ENCODE measurements at places on chromosomes 7 and 10.

DNA sequence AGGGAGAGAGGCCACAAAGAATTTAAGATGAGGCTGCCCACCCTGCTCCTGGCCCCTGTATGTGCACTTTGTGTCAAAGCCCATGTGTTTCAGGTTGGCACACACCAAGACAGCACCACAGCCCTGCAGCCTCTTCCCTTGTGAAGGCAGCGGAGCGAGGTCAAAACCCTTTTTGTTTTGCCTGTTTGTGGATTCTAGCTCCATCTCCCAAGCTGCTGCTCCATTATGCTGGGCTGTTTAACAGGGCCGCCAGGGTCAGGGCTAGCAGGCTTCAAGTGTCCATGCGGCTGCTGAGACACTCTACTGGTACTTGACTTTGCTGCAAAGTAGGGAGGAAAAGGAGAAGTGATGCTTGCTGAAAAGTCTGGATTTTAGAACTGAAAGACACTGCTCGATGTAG is 142.3 kb upstream of the EFCAB10 start:
- DNase-seq: no peak

GRCh38 chr7:46764100-46764936 is 817.6 kb downstream of the TNS3 start:
- peak; percentile 57 for DNase-seq

DNA sequence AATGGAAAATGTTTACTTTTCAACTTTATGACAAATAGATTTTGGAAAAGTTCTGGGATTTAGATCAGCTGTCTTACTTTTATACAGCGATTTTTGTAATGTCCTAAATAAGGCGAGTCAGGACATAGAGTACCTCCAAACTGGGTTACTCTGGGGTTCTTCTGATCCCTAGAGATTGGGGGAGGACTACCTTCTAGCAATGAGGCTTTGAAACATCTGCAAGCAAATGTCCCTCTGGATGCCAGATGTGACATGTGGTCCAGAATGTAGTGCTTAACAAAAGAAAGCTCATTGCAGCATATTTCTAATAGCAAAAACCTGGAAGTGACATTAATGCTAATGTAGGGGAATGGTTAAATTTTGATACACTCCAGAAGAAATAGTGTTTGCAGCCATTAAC is 36.1 kb downstream of the ABRAXAS2 start:
- DNase-seq: no peak

- DNase-seq: no peak
Observed at GRCh38 chr10:109966961-109967738, 40.6 kb upstream of the ADD3 start.

DNA sequence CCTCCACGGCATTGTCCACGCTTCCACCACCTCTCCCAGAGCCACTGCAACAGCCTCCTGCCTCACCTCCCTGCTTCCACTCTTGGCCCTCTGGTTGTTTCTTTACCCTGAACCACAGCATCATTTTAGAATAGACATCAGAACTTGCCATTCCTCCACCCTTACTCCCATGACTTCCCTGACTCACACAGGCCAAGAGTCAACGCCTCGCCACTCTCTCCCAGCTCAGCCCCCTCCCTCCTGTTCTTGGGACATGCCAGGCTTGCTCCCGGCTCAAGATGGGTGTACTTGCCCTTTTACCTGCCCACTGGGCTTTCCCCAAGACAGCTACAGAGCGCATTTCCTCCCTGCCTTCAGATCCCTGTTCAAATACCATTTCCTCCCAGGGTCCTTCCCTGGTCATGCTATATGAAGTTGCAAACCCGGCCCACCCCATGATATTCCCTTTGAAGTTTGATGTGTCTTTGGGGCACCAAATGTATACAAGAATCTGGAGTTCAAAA is 429.1 kb downstream of the RPS24 start:
- no peak for DNase-seq

GRCh38 chr7:124566583-124566982 is 199.0 kb downstream of the GPR37 start:
- no peak for DNase-seq

DNA sequence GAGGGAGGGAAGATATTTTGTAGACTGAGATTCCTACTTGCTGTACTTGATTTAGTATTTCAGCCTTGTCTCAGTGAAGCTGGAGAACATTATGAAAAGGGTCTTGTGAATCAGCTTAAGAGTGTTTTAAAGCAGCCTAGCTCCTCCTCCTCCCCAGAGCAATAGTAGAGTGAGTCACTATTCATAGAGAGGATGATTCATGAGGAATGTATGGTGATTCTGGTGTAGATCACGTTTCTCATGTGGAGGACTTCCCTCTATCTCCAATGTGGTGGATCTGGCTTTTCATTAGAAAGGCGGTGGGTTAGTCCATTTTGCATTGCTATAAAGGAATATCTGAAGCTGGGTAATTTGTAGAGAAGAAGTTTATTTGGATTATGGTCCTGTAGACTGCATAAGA is 340.1 kb upstream of the CHRM2 start:
- no peak for DNase-seq

GRCh38 chr7:81297317-81297716 is 378.5 kb upstream of the SEMA3C start:
- no peak for DNase-seq

DNA sequence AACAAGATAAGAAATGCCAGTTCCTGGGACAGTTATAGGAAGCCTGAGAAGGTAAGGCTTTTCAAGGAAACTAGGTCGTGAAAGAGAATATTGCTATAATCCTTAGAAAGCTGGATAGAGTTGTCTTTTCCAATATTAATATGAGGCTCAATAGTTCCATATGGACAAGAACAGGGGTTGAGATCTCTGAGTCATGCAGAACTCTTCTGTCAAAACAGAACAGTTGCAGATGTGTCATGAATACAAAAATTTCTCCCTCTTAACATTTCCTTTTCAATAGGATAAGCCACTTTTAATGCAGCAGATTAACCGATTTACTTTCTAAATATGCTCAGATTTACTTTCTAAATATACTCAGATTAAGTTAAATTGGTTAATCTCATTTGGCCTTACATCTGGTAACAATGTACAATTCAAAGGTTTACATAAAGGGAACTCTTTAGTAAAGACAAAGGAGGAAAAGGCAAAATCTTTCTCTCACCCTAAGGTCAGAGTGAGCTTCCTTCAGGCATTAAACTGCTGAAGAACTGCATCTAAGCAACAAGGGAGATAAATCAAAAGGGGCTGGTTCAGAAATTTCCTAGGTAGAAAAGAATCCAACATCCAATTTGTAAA is 104.7 kb upstream of the PCDH15 start:
- DNase-seq: no peak

DNA sequence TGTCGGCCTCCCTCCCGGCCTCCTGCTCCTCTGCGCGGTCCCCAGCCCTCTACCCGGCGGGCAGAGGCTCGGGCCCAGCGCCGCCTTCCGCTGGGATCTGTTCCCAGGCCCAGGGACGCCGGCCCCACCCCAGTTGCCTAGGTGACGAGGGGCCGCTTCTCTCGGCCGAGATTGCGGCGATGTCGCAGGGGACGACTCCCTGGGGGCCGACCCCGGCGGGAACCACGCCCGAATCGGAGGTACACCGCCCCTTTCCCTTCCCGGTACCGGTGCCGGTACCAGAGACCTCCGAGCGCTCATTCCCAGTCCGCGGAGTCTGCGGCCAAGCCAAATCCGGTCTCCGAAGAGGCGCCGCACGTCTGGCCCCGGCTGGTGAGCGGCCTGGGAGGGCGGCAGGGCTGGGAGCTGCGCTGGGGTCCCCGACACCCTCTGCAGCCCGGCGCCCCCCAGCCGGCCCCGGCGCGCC is at the start of gene CABCOCO1:
Gene CABCOCO1 (plus strand): TSS at position 136 of the 466 bp plus-strand sequence. CDS start 44 bp downstream, at position 180.
- no peak for DNase-seq

DNA sequence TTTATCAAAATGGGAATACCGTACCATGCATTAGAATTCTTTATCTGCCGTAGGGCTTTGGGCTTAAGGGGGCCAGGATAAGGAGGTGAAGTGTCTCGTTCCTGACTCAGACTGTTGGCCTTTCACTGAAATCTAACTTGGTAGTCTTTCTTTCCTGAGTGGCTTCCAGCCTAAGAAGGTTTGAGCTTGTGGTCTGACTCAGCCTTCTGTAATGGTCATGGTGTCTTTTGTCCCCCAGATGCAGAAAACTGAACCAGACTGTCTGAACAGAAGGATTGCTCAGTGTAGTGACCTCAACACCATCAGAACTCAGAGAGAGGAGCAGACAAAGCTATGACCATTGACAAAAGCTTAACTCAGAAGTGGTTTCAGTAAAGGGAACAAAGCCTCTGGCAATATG is 39.5 kb downstream of the WNT2 start:
- DNase-seq: no peak

DNA sequence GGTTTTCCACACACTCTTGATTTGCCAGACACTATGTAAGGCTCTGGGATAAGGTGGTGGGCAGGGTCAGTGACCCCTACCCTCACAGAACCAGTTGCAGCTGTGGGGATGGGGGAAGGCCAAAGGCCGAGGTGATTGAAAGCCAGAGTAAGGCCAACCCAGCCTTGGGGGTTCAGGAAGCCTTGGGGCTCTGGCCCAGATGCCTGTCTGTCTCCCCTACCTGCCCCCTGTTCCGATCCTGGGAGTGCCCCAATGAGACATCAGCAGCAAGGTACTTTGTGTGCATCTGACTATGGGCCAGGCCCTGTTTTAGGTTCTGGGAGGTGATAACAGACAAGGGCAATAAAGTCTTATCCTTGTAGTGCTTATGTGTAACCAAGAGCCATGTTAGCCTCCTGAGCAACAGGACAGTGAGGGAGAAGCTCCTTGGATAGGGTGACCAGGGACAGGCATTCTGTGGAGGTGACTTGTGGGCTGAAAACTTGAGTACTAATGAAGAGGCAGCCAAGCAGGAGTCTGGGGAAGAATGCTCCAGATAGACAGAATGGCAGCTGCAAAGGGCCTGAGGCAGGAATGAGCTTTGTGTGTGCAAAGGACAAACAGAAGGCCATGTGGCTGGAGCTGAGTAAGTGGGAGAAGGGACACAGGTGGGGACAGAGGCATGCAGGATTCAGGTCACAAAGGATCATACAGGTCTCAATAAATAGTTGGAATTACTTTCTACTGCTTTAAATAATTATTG is 35.4 kb downstream of the TSPAN14 start:
- no peak for DNase-seq

DNA sequence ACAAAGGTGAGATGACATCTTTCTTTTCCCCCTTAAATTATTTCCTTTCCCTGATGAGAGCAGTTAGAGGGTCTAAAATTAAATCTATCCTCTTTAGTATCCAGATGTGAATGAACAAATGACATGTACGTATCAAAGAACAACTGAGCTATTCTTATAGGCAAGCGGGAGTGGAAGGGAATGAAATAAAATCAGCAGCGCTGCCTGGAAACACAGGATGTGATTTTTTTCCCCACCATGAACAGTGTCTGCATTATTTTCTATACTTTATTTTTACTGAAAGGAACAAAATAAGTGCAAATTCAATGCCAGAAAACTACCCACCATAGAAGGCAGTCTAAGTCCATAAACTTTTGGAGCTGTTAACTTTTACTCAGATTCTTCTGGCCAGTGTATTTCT is 40.6 kb downstream of the SLC26A4 start:
- DNase-seq: no peak

DNA sequence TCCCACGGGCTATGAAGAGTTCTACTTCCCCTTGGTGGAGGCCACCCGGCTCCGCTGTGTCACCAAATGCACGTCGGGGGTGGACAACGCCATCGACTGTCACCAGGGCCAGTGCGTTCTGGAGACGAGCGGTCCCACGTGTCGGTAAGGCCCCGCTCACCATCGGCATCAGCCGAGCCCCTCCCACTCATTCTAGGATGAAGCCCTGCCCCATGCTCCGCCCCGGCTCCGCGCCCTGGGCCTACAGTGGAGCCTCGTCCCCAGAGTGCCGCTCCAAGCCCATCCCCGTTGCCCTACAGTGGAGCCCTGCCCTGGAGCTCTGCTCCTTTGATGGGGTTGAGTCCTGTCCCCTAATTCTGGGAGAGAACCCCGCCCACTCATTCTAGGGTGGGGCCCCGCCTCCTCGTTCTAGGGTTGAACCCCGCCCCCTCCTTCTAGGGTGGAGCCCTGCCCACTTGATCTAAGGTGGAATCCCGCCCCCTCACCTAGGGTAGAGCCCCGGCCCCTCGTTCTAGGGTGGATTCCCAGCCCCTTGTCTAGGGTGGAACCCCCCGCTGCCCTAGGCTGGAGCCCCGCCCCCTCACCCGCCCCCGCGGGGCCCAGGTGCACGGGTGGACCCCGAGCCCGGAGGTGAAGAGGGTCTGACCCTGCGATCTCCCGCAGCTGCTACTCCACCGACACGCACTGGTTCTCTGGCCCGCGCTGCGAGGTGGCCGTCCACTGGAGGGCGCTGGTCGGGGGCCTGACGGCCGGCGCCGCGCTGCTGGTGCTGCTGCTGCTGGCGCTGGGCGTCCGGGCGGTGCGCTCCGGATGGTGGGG is 3.4 kb upstream of the MUC12 start:
- DNase-seq: no peak

GRCh38 chr10:110387983-110388686 is 83.4 kb upstream of the SMNDC1 start:
- DNase-seq: no peak

All from GOT3 (cell line).